HFFc6 (cell line): ENCODE measurements at places on chromosomes 7 and 10.

GRCh38 chr10:125878957-125879835, 1.9 kb downstream of the DHX32 start:
- peak; percentile 89 for DNase-seq

DNA sequence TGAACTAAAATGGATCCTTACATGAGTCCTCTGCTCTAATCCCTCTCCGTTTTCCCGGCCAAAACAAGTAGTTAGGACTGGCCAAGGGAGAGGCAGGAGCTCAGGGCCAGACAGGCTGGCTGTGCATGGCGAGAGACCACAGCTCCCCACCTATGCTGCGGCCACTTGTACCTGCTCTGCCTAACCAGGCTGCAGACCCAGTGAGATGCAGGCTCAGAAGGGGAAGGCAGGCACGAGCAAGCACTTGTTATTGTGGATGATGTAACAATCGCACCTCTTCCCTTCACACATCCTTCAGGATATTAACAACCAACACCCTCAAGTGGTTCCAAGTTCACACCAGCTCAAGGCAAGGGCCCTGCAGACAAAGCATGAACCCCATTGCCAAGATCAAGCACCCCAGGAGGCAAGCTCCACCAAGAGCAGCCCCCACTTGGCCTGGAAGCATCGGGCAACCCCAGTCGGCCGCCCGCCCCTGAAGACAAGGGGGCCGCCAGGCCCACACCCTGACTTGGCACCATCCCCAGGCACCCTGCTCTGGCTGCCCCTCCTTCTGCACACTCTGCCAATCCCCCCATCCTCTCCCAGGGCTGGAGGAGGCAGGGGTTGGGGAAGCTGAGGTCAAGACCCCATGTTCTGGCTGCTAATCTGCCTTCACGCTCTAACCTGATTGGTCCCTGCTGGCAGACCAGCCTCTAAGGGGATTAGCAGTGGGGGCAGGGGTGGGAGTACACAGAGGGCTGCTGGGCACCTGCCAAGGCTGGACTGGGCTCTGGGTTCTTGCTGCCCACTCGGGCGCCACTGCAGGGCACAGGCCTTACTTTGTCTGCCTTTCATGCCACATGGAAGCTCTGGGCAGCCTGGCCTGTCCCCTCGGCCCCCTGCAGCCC, 111.3 kb downstream of the SLIT1 start:
- DNase-seq, result no peak

DNA sequence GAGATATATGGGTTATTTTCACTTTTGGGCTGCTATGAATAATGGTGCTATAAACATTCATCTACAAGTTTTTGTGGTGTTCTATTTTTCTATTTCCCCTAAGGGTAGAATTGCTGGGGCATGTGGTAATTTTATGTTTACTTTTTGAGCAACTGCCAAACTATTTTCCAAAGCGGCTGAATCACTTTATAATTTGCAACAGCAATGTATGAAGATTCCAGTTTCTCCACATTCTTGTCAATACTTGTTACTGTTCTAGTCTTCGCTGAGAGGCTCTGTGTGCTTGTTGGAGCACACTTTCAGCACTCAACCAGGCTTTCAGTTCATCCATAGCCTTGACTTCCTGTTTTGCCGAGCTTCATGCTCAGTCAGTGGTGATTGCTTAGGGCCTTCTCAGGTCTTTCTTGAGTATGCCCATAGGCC, 39.0 kb downstream of the ADK start:
- peak; percentile 98 for DNase-seq

GRCh38 chr10:44459671-44460070, 74.8 kb upstream of the CXCL12 start:
- no peak for DNase-seq

DNA sequence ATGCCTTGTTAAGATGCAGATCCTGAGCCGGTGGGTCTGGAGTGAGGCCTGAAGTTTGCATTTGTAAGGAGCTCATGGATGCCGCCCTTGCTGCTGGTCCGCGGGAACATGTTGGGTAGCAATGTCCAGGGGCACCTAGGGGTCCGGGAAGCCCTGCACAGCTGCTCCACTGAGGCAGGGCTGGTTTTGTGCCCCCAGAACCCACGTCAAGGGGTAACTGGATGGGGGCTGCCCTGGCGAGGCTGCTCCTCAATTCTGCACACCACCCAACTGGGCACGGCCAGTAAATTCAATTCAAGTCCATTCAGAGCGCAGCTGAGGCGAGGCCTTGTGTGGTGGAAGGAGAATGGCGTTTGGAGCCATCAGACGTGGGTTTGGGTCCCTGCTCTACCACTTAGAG, 246.3 kb upstream of the PITRM1 start:
- DNase-seq, result no peak

DNA sequence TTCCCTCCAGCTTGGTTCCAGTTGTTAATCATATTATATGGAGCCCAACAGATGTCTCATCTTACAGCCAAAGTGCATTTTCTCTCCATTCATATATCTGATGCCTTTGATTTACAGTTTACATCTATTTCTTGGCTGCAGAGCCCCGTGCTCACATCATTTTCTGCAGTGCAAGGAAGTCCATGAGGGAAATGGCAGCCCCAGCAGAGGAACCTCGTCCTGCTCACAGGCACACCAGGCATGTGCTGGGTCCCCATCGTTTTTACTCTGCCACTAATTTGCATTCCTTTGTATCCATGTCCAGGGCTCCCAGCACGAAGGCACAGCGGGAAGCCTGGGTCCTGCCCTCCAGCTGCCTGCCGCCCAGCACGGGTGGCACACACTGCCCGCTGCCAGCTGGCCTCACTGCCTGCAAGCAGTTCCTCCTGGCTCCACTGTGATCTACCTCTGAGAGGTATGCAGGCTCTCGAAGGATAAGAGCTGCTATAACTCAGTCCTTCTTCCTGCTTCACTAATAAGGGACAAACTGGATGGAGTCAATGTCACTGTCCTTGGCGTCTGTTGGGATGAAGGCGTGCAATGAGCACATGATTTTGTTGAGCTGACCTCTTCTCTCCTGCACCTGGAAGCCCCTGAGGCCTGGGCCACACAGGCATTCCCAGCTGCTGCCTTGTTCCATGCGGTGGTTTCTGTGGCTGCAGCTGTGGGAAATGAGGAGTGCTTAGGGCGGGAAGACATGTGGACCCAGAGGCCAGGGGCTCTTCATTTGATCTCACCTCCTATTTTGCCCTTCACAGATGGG, 583.6 kb upstream of the MGMT start:
- DNase-seq, result no peak

DNA sequence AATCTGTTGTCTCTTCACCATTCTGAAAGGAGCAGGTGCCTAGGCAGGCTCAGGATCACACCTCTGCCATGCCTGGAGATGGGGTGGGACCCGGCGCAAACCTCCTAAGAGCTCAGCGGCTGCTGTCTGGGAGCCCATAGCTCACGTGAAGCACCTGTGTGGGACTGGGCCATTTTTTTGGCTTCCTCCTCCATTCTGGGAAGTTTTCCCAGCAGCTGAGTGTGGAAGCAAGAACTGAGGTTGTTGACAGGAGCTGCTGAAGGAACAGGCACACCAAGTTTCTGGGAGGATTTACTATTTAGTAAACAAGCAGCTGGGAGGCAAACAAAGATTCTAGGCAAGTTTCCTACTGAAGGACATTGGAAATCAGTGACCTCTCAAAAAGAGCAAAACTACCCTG, 77.3 kb downstream of the FAM13C start:
- no peak for DNase-seq

- DNase-seq, result no peak
Observed at GRCh38 chr7:17129218-17129617, 169.2 kb upstream of the AHR start.

- DNase-seq, result no peak
Observed at GRCh38 chr10:54284526-54285193, 516.4 kb downstream of the PCDH15 start.

DNA sequence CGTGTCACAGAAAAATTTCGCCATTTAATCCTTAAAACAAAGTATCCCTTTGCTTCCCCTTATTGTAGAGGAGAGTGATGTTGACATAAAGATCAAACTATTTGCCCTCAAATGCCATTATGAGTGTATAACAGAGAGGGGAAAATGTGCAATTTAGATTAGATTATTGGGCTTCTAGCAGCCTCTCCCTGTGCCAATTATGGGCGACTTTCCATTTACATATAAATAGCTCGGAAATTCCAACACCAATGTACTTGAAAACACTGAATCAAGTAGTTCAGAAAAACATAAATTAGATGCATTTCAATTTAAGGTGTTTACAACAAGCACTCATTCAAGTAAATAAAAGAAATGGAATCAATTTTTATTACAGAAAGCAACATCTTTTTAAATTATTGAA, 64.6 kb upstream of the LRRN3 start:
- DNase-seq, result no peak

- DNase-seq, result no peak
Observed at GRCh38 chr7:739983-740942, 13.2 kb upstream of the PRKAR1B start.

DNA sequence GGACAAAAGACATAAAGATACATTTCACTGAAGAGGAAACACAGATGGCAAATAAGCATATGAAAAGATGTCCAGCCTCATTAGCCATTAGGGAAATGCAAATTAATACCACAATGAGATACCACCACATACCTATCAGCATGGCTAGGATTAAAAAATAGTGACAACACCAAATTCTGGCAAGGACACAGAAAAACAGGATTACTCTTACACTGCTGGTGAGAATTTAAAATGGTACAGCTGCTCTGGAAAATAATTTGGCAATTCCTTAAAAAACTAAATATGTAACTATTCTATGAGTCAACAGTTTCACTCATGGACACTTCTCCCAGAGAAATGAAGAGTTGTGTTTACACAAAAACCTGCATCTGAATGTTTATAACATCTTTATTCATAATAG, 121.1 kb downstream of the C10orf90 start:
- DNase-seq, result no peak

GRCh38 chr7:154912871-154913637, 89.9 kb downstream of the PAXIP1 start:
- DNase-seq, result no peak

DNA sequence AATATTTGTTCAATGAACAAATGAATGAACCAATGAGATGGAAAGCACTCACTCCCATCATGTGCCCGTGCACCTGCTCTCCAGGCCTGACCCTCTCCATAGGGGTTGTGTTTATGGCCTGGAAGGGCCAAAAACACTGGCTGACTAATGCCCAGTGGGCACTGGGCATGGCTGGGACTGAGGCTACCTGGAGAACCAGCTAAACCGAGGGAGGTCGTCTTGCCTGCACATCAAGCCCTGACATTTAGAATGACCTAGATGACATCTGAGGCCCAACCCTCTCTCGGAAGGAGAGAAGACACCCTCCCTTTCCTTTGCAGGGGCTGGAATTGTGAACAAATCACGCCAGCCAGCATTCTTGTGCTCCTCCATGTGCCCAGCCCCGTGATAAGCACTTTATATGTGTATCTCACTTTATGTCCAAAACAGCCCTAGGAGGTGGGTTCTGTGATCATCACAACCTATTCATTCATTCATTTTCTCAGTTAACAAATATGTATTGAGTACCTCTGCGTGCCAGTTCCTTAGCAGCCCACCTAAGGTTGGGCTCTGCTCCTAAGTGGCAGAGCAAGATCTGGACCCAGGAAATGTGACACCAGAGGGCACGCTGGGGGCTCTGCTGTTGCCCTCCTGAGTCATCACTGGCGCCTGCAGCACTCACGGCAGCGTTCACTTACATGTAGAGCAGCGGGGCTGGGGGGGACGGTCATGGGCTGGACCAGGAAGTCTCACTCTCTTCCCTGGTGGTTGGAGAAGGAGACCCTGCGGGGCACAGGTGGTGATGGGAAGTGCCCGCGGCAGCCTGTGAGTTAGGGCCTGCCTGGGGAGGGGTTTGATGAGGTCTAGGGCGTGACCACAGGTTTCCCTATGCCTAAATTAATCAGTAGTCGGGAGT, 52.0 kb downstream of the TSPAN15 start:
- DNase-seq, result no peak

- peak; percentile 6 for DNase-seq
Observed at GRCh38 chr7:137820677-137821420, 25.9 kb downstream of the DGKI start.

DNA sequence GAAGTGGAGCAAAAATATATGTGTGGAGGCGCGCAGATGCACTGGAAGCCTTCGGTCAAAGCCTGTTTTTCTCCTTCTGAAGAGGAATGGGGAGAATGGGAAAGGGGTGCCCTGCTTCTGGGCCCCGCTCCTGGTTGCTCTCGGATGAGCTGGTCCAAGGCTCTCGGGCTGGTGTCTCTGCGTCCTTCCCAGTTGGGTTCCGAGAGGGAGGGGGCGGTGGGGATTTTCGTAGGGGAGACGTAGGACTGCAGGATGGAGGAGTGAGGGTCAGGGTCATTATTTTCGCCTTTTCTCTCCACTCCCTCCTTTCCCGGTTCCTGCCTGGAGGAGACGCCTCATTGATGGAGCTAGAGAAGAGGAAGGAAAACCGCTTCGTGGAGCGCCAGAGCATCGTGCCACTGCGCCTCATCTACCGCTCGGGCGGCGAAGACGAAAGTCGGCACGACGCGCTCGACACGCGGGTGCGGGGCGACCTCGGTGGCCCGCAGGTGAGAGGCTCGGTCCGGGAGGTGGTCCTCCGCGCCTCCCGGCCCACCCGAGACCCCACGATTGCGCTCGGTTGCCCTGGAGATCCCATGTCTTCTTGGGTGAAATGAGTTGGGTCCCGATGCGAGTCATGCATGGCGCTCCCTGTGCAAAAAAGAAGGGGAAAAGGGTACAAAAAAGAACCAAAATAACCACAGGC, 790 bp downstream of the ADAM22 start:
- no peak for DNase-seq
